NCI-H187 treated with DMSO at 0.1 percent for 48 hours (cell line): ENCODE measurements at places on chromosomes 16 and 17.

DNA sequence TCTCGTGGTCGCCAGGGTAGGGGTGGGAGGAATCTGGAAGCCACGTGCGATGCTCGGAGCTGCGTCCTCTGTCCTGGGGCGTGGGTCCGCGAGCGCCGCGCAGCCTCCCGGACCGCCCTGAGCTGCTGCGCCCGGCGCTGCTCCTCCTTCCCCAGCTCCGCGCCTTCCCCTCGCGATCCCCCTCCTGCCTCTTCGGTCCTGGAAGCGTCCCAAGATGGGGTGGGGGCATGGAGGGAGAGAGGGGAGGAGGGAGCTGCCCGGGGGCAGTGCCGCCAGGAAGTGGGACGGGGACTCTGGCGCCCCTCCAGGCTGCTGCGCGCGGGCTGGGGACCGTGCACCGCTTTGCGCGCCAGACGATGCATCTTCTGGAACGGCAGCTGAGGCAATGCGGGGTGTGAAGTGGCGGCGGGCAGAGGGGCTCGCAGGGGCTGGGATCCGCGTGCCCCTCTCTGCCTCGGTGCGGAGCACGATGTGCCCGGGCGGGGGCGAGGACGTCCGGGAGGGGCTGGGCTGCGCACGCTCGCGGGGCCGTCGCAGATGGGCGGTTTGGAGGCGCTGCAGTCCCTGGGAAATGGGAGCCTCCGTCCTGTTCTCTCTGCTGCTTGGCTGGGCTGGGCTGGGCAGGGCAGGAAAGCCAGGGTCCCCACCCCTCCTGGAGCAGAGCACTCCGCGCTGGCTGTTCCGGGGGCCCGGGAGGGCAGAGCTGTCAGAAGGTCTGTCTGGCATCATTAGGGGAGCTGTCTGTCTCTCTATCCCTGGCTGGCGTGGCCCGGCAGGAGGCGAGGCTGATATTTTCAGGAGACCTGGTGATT is 388.0 kb downstream of the SEC14L1 start:
- no peak for DNase-seq

- DNase-seq = no peak
These were observed 30.5 kb downstream of the IQCK start for GRCh38 chr16:19748389-19749168.

DNA sequence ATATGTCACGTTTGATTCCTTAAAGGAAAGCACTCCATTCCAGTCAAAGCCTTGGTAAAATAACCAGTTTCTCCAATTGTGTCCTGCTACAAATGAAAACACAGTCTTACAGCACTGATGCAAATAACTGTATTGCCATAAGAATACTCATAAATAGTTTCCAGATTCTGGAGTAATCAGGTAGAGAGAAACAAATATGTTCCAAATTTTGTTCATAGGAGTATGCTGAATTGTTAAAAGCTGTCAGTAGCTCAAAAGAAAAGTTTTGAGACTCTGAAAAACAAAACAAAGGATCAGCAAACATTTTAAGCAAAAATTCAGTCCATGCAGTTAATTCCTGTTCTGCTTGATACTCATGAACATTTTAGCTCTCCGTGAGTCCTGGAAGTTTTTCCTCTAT is 7.8 kb downstream of the DHRS7B start:
- no peak for DNase-seq

- no peak for DNase-seq
These were observed 52.7 kb upstream of the FOXF1 start for GRCh38 chr16:86457501-86458148.

DNA sequence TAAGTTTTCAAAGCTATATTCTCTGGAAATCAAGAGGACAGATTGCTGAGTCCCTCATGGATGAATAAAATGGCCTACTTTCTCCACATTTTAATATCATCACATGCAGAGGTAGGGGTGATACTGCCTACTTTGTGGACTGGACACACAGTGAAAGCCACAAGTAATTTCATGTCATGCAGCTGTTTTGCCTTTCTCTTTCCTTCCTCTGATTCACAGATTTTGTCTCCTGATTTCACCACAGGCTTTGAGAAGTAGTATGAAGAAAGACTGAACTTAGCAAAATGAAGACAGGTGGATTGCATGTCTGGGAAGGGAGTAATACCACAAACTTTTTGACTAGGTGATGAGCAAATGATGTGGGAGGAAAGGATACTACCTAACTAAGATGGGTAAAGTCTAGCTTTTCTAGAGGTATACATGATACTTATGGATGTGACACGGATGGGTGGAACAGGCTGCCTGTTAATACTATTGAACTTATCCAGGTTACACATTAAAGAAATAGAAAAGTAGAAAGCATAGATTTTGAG is 478.4 kb upstream of the GOT2 start:
- DNase-seq = no peak

GRCh38 chr16:68416057-68417046 is 32.0 kb downstream of the SMPD3 start:
- no peak for DNase-seq
